GM12892 (cell line): ENCODE measurements at places on chromosomes 4 and X.
A peak's percentile ranks its signal among the peaks of the same experiment; 100 is the strongest.

DNA sequence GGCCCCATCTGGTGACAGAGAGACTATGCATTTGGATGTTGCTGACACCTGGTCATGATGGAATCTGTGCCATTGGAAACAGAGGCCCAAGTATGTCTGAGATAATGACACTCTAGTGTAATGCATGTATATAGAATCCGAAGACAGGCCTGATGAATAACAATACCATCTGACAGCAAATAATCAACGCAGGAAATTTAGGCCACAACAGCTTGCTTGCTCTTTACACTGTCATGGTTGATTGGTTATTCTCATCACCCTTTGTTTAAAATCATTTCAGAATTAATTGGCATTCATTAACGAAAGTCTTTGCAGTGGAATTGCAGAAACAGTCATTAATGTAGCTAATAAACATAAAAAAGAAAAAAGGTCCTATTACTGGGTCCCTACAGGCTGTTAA is 194.8 kb downstream of the AFF2 start:
- no peak for DNase-seq

DNA sequence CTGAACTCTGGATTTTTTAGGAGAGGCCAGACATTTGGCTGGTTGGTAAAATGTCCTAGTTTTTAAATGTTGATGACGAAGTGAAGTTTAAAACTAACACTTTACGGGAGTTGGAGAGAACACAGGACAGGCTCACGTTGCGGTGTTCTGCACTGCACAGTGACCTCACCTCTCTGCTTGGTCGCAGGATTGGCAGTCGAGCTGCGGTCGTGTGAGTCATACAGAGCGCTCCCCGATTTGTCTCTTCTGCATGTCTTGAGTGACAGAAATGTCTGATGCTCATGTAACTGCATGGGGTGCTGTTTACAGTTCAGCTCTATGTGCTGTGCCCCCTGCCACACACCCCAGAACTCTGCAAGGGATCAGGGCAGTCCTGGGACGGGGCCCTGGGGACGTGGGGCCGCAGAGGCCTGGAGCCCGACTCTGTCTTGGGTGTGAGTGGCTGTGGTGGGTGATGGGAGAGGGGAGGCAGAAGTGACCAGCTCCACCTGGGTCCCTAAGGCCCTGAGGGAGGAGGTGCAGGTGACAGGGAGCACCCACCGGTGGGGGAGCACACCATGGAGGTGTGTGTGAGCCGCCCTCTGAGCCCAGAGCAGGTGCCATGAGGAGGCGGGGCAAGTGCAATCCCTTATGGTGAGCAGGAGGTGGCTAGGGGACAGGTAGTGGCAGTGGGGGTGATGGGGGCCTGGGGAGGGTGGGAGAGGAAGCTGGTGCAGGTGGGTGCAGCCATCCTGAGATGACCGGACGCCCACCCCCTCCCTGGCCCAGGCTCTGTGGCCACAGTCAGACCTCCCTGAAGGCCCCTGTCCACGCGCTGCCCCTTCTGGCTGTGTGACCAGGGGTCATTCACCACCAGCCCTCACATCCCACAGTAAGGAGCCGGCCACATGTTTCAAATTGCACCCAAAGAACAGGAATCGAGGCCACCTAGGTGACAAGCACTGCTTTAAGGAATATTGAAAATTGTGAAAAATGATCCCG is 77.9 kb upstream of the ADRA2C start:
- no peak for DNase-seq

- DNase-seq, result no peak
Observed at GRCh38 chrX:38335382-38335781, 8.1 kb upstream of the RPGR start.

DNA sequence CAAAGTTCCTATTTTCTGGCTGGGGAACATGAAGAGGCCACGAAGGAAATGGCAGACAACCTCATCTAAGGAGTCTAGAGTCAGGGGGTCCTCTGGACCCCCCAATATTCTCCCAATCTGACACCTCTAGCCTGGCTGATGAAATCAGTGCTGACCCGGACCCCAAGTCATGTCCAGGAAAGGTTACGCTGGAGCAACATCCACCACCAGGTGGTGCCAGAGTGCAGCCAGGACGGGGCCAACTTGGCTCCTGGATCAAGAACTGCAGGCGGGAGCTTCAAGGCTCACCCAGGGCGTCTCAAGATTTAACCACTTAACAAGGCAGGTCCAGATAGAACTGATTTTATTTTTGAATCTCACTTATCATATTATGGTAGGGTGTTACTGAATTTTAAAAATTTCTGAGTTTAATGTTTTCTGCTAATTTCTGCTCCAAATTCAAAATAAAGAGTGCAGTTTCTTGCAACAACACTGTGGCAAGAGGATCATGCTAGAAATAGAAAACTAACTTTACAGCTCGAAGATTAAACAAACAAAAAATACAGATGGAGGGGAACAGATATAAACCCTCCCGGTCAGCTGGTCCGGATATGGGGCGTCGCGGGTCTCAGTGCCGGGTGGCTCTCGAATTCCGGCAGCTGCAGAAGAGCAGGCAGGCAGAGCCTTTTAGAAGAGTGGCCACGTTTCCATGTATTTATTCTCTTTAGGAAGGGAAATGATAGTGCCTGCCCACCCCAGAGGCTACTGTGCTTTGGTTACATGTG is 135.5 kb downstream of the AFAP1 start:
- DNase-seq, result peak; percentile 73

DNA sequence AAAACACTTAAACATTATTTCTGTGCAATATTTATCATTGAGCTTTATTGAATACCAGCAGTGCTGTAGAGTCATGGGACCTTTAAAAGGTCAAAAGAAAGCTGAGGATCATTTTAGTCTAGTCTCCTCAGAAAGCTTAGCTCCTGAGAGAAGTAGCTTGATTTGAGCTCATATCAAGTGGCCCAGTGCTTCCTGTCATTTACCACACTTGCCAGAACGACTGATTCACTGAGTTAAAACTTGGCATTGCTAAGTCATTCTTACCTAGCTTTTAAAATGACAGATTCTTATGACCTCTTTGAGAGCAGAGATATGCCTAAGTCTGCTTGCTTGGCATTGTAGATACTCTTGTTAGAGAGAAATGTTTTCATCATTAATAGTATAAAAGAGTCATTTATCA is 15.2 kb downstream of the SEPTIN11 start:
- DNase-seq, result no peak

- DNase-seq, result no peak
Observed at GRCh38 chrX:113770806-113771205, 813.1 kb upstream of the HTR2C start.

DNA sequence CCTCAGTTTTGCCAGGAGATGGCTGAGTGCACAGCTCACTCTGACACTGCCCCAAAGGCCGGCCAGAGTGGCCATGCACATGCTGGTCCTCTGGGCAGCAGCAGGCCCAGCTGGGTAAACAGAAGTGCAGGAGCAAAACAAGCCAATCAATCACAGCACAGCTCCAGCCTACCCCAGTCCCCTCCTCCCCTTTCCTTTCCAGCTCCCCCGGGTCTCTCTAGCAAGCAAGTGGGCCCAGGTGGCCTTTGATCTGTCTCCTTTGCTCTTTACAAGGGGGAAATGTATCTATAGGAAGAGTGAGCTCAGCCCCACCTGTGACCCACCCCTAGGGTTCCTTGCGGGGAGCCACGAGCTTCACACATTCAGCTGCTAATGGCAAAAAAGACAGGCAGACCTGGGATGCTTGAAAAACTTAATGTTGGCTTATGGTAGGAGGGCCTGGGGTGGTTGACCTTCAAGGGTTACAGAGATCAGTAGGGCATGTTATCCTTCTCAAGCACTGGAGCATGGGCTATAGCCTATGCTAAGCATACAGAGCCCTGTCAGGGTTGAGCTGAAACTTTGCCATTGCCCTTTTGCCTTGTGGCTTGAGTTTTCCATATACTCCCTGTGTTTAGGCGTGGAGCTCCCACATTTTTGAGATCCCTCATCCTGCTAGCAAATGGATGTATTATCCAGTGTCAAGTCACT is 57.8 kb upstream of the PLAC1 start:
- DNase-seq, result no peak

GRCh38 chrX:68443155-68443868 is 10.0 kb upstream of the OPHN1 start:
- DNase-seq, result no peak

DNA sequence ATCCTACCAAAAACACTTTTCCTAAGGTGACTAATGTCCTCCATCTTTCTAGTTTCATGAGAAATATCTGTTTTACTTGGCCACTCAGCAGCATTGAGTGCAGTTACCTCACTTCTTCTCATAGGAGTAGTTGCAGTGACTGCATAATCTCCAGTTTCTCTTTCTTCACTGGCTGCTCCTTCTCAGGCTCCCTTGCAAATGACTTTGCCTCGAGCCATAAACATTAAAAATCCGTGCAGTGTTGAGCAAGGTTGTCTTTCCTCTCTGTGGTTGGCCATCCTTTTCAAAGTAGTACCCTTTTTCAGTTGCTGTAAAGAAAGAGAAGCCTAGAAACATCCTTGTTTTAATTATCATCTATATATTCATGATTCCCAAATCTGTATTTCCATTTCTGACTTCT is 10.2 kb upstream of the PRKG2 start:
- DNase-seq, result no peak

DNA sequence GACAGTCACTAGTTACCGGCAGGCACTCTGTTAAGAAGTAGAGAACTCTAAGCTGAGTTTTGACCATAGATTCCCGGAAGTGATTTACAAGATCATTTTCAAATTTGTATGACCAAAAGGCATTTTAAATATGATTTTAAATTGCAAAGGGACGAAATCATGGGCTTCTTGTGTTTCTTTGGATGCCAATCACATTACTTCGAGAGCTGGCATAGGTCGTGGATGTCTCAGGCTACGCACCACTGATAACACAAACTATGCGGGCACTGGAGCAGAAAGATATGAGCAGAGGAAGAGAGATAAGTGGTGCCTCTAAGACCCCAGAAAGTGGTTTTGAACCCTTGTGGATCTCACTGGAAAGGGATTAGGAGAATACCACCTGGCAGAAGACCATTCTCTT is 294.2 kb upstream of the FTHL17 start:
- DNase-seq, result no peak
